ENCODE measurements at places on chromosomes 16 and 17.

DNA sequence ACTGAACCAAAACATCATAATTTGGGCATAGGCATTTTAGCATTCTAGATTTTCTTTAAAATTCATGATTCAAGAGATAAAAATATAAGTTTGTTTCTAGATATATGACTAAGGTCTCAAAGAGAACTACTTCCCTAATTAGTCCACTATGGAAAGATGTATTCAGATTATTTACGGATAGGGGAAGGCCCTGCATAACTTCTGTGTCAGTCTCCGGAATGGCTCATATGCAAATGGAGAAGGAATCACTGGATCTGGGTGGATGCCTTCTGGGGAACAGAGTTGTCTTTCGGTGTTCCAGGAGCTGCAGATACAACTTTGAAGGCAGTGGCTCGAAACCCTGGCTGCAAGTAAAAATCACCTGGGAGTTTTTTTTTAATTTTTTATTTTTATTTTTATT, 17.1 kb upstream of the WFIKKN2 start:
- no peak for DNase-seq

- DNase-seq: no peak
Observed at GRCh38 chr17:27569257-27569722, 61.7 kb upstream of the LGALS9 start.

DNA sequence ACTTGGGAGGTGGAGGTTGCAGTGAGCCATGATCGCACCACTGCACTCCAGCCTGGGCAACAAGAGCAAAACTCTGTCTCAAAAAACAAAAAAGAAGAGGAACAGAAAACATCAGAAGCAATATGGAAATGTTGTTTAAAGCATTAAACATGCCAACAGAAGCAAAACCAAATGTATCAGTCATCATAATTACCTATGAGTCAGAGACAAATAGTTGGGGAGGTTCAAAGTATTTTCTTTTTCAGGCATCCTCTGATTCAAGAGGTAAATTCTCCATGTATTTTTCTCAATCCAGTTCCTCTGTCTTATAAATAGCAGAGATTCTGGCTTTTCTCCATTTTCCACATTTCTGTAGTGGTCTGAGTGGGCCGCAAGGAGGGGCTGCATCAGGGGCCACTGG, 2.1 kb upstream of the TM4SF5 start:
- DNase-seq: no peak

DNA sequence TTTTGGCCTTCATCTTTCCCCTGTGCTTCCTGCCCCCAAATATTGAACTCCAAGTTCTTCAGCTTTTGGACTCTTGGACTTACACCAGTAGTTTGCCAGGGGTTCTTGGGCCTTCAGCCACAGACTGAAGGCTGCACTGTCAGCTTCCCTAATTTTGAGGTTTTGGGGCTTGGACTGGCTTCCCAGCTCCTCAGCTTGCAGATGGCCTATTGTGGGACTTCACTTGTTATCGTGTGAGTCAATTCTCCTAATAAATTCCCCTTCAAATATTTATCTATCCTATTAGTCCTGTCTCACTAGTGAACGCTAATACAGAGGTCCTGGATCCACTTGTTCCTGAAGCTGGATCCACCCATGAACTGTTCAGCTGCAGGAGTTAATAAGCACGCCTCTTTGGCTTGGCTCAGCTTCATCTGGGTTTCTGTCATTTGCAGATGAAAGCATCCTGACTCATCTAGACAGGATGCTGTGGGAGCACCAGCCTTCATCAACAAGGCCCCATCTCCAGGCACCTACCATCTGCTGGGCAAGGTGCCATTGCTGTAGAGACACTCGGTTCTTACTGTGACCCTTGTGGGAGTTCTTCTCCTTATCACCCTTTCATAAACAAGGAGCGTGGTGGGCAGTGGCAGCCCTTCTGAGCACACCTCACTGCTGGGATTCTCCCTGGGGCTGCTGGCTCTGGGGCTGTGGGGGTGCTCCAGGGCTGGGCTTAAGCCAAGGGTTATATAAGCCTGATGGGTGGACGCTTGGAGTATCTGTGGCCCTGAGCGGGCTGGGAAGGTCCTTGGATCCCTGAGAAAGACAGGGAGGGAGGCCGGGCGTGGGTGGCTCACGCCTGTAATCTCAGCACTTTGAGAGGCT, 23.1 kb downstream of the LAT start:
- no peak for DNase-seq

DNA sequence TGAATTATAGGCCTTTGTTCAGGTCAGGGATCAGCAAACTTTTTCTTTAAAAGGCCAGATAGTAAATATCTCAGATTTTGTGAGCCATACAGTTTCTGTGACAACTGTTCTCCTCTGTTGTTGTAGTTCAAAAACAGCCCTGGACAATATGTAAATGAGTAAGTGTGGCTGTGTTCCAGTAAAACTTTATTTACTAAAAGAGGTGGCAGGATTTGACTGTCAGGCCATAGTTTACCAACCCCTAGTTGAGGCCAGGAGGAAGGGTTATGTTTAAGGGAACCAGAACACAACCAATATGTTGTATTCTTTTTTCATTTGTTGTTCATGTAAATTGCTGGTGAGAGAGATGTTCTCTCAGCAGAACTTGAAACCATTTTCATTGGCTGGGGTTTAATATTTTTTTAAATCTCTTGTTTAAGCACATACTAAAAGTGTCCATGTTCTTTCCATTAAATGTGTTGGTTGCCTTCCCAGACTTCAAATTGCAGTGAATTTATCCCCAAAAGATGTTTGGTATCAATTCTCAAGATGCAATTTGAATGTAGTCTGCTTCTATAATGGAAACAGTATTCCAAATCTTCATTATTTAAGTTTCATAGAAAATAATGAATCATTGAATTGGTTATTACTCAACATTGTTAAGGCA, 260.3 kb downstream of the FTO start:
- DNase-seq: no peak

- no peak for DNase-seq
Observed at GRCh38 chr17:3647769-3648555, 11.4 kb downstream of the CTNS start.

- DNase-seq: no peak
Observed at GRCh38 chr16:56862776-56863175, 2.2 kb upstream of the SLC12A3 start.

GRCh38 chr16:50839920-50840729, 98.2 kb downstream of the CYLD start:
- no peak for DNase-seq

DNA sequence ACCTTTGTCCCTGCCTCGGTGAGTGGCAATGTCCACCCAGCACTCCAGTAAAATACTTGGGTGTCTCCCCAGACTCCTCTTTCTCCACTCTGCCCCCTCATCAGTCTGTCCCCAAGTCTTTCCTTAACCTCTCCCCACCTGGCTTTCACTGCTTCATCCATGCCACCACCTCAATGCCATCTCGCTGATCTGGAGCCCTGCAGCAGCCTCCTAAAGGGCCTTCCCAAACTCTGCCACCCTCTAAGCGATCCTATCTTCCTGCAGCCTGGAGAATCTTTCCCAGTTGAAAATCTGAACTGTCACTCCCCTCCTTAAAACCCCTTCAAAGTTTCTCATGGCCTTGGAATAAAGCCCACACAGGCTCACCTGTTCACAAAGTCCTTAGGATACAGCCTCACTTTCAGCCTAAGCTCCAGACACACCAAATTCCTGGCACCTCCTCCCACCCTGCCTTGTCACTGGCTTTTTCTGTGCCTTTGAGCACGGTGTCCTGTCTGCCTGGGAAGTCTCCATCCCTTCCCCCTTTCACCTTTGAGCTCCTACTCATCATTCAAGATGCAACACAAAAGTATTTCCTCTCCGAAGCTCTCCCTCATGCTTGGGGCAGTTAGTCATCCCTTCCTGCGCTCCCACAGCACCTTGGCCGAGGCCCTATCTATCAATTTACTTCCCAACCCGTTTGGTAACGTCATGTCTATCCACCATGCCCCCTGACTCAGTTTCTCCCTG, 2.8 kb downstream of the WNK4 start:
- DNase-seq: no peak

- DNase-seq: no peak
Observed at GRCh38 chr17:32152130-32152529, 9.8 kb downstream of the RHOT1 start.

DNA sequence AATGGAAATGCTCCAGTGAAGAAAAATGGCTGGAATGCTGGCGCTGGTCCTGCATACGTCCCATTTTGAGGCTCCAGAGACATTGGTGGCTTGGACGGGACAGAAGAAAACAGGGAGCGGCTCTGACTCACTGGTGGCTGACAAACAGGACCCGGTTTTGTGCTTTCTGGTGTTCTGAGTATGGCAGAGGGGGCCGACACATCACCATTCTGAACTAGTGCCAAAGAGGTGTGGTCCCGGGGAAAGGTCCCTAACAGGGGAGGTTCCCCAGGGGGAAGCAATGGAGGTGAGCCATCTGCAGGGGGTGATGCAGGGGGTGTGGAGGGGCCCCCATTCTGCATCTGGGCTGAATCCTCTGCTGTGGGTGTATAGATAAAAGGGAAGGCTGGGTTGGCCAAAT, 8.3 kb downstream of the ANKRD40 start:
- no peak for DNase-seq

GRCh38 chr16:72112906-72113615, 19.4 kb downstream of the DHX38 start:
- no peak for DNase-seq

GRCh38 chr17:57928928-57929327, 26.3 kb downstream of the CUEDC1 start:
- DNase-seq: no peak

GRCh38 chr16:25020112-25020631, 5.0 kb upstream of the ARHGAP17 start:
- no peak for DNase-seq

DNA sequence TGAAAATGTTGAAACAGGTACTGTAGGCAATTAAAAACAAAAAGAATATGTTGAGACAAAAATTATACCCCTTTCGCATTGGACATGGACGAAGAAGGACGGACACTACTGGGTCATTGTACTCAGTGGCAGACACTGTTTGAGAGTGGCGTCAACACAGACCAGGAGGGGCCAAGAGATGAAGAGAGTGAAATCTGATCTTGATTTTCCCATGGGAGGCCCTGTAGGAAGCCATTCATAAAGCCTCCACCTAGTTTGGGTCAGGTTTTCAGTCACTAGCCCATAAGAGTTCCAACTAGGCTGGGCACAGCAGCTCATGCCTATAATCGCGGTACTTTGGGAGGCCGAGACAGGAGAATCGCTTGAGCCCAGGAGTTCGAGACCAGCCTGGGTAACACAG, 23.6 kb upstream of the SMURF2 start:
- DNase-seq: no peak

DNA sequence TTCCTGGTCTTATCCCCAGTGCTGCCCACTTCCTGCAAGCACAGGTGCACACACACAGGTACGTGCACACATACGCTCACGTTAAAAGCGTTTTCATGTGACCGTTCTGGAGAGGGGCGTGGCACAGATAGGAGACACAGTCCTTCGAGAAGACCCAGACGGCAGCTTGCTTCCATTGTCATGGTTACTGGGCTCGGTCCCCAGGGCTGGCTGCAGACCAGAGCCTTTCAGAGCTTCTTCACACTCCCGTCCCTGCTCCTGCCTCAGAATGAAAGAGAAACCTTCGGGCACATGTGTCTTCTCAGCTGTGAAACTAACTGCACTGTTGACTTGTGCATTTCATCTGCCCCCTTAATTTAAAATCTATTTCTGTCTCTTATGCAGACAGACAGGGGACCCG, 154.2 kb downstream of the PITPNC1 start:
- no peak for DNase-seq

GRCh38 chr17:30534298-30534697, 57.1 kb downstream of the GOSR1 start:
- no peak for DNase-seq

DNA sequence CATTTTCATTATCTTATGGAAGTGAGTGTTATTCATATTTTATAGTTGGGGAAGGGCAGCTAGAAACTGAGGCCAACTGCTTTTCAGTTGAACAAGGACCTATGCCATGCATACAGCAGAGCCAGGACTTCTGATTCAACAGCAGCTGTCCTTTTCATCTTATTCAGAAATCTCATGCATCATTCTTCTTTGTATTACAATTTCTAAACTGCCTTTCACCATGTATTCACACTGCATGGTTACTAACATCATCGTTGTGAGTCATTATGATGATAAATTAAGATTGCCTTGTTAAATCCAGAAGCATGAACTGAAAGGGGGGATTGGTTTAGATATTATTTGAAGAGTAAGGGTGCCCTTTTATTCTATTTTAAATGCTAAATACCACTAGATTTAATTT, 1470.1 kb upstream of the GOT2 start:
- DNase-seq: no peak

- DNase-seq: no peak
Observed at GRCh38 chr17:79612468-79613194, 1.8 kb upstream of the RBFOX3 start.

- no peak for DNase-seq
Observed at GRCh38 chr16:14324581-14324980, 253.5 kb downstream of the MRTFB start.

GRCh38 chr17:81387100-81388090, 7.9 kb upstream of the BAHCC1 start:
- DNase-seq: peak; percentile 82

- DNase-seq: no peak
Observed at GRCh38 chr16:10370096-10370726, 15.7 kb upstream of the ATF7IP2 start.

DNA sequence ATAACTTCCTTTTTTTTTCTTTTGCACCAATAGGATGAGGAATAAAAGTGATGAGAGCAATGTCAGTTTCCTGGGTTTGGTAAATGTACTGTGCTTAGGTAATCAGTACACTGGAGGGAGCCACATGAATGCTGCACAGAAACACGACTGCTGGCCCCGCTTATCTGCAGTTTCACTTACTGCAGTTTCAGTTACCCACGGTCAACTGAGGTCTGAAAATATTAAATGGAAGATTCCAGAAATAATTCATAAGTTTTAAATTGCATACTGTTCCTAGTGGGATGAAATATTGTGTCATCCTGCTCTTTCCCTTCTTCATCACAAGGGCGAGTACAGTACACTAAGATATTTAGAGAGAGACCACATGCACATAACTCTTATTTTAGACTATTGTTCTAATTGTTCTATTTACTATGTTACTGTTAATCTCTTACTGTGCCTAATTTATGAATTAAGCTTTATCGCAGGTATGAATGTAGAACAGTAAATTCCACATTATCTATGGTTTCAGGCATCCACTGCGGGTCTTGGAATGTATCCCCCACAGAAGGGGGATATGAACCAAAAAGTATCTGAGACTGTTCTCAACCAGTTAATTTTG, 6.4 kb upstream of the LGALS3BP start:
- no peak for DNase-seq

- no peak for DNase-seq
Observed at GRCh38 chr16:78060295-78060694, 37.9 kb downstream of the CLEC3A start.

- no peak for DNase-seq
Observed at GRCh38 chr17:44222112-44222869, 2.8 kb upstream of the UBTF start.

GRCh38 chr16:74742051-74742481, 32.6 kb downstream of the FA2H start:
- DNase-seq: no peak
